ENCODE measurements at places on chromosomes 2 and 18.

GRCh38 chr2:191544461-191545062 is 133.4 kb upstream of the NABP1 start:
- no peak for DNase-seq

DNA sequence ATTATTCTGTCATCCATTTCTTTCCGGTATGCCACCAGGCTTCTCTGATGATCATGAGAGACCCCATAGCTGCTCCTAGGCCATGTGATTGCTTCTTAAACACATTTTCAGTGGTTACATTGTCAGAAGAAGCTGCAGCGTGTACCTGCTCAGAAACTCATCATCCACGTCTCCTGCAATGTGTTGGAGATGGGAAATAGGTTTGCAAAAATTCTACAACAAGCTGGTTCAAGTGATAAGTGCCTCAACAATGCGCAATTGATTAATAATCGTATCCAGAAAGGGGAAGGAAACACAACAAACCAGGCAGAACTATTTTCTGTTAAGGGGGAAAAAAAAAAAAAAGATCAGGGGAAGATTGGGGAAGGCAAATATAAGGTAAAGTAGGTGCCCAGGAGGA is 75.7 kb upstream of the THUMPD2 start:
- DNase-seq, result no peak

- DNase-seq, result no peak
Measured at GRCh38 chr18:76557026-76557575, 62.1 kb upstream of the ZNF516 start.

- DNase-seq, result no peak
Measured at GRCh38 chr2:66982766-66983165, 414.4 kb upstream of the ETAA1 start.

DNA sequence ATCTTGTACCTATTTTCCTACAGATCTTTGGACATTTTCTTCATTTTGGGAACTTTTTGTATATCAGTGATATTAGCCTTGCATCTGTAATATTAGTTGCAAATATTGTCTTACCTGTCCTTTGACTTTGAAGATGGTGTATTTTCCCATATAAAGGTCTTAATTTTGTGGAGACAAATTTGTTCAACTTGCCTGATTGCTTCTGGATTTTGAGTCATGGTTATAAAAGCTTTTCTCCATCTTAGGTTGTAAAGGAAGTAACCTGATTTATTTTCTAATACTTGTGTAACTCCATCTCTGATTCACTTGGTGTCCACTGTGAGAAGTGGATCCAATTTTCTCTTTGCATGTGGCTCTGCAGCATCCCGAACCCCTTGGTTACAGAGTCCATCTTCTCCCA is 97.7 kb upstream of the OTOS start:
- no peak for DNase-seq

DNA sequence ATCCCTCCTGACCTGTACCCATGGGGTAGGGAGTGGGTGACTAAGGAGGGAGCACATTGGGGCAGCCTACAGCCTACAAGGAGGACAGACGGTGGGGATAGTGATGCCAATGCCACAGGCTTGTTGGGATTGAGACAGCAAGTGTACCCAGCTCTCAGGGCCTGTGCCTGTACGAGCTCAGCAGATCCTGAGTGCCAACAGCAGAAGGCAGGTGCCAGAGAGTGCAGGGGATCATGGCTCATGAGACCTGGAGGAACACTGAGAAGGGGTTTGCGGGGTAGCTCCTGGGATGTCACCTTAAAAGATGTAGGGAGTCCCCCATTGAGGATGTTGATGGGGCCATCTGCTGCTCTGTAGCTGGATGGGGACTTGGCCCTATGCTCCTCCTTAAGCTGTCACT is 10.3 kb upstream of the SNED1 start:
- DNase-seq, result no peak

DNA sequence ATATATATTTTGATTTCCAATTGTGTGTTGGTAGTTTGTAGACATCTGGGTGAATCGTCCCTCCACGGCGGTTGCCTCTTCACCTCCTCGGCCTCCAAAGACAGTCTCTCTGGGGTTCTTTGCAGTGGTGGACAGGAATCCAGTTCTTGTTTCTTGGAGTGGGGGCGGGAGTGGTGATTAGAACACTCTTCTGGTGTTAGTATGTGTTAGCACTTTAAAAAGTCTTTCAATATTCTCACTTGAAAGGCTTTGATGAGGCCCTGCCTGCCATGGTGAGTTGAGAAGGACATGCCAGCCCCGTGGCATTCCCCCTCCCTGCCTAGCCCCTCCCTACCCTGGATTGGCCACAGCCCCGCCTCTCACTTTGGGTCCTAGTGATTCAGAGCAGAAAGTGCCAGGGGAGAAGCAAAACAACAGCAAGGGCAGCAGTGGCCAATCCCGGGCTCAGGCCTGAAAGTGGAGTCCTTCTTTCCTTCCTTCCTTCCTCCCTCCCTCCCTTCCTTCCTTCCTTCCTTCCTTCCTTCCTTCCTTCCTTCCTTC is 316.8 kb upstream of the HS6ST1 start:
- no peak for DNase-seq

GRCh38 chr18:910247-910646 is 5.6 kb downstream of the ADCYAP1 start:
- DNase-seq, result no peak

DNA sequence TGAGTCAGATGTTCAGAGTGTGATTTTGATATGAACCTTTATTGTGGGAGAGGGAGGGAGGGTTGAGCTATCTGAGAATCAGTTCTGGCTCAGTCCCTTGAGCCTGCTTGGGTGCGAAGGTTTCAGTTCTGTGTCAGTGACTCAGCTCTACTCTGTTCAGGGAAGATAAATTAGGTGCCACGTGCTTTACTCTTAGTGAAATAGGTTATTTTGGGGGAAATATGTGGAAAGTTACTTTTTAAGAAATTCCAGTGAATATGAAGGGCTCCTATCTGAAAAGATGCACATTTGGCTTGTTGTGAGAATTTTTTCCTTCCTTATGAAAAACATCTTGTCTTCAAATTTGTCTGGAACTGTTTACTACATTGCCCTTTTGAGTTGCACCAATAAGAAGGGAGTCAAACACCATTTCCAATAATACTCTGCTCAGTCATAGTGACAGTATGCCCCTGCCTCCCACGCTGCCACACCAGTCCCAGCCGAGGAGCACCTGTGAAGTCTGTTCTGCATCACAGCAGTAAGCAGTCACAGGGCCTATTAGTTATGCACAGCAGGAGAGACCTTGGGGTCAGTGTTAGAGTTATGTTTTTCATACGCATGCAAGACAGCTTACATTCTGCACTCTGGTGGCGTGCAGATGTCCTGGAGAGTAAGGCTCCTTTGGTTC is 32.8 kb upstream of the DNAH7 start:
- DNase-seq, result no peak

DNA sequence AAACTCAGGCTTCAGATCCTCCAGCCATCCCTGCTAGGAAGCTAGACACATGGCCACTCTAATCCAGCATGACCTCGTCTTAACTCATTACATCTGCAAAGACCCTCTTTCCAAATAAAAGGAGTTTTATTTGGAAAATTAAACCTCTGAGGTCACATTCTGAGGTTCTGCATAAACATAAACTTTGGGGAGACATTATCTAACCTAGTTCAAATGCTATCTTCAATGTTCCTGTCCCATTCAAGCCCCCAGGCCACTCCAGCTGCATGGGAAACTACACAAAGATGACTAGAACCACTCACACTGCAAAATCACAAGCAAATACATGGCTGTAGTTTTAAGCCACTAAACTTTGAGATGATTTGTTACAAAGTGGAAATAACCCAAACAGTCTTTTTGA is 99.0 kb upstream of the RNF152 start:
- DNase-seq, result no peak

- DNase-seq, result no peak
Measured at GRCh38 chr2:27019931-27020855, 12.6 kb upstream of the TMEM214 start.

DNA sequence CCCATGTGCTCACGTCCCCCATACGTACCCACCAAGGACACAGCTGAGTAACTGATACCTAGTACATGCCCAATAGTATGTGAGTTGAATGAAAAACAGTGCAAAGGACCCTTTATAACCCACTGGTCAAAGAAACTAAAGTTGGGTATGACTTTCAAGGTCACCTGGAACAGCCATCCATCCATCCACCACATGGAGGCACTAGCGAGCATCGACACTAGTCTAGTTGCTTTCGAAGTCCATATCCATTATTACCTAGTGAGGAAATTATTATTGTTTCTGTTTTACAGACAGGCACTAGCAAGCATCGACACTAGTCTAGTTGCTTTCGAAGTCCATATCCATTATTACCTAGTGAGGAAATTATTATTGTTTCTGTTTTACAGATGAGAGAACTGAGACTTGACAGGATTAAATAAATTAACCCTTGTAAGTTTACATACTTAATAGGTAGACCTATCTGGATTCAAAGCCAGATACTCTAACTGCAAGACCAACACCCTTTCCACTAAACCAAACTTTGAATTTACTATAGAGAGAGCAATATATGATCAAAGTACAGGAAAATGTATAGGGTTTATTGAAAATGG is 233.7 kb downstream of the METTL4 start:
- no peak for DNase-seq

DNA sequence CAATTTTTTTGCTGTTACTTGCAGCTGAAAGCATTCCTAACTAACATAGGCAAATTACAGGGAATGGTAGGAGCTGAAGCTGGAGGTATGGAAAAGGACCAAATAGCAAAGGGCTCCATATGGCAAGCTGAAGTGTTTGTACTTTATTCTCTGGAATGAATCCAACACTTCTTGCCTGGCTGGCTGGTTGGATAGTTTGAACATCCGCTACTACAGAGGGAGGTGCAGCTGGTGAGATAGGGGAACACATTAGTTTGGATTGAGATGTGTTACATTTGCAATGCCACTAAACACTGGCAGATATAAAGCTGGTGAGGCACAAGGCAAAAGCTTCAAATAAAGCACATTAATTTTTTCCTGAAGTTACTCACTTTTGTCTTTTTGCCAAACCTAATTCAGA is 291.5 kb downstream of the SP3 start:
- DNase-seq, result no peak

DNA sequence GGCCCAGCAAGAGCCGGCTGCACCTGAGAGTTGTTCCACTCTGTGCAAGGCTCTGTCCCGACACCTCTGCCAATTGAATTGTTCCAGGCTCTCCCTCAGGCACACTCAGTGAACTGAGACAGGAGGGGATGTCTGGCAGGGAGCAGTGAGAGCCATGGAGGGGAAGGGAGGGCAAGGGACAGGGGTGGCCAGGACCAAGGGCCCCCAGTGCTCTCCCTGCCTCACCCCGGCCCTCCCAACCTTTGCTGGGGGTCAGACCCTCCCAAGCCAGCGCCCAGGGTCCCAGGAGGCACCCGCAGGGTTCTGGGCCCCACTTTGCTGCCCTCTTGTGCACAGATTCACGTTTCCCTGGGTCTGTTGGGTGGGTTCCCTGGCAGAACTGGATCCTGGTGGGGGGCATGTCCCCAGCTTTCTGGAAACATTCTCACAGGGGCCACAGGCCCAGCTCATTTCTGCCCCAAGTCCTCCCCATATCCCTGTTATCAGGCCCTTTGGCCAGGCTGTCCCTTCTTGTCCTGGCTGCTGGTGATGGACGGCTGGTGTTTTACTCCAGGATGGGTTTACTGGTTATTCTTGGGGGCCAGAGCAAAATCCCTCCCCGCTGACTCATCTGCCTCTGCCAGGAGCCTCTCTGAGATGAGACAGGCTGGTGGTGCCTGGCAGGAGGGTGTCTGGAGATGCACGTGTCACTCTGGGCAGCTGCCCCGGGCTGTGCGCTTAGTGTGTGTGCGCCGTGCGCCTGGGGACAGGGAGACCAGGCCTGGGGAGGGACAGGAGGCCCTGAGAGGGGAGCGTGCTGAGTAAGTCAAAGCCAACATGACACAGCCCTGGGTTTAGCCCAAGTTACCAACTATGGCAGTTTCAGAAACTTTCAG is 136.5 kb upstream of the CTDP1 start:
- no peak for DNase-seq

- no peak for DNase-seq
Measured at GRCh38 chr2:60880643-60881046, 729 bp upstream of the REL start.

GRCh38 chr2:160876029-160876428 is 284.2 kb upstream of the TANK start:
- DNase-seq, result no peak

- no peak for DNase-seq
Measured at GRCh38 chr2:70728128-70728527, 39.9 kb downstream of the ADD2 start.

Data from D721Med (cell line).